Left ventricle myocardium inferior (tissue), 1 donor: ENCODE measurements at places on chromosomes 7 and 10. TPM values are rescaled to one million over a fixed set of nuclear protein-coding genes. Genes with fewer than 3 reads are reported as not detected.
A peak's percentile ranks its signal among the peaks of the same experiment; 100 is the strongest.

- H3K4me1 ChIP-seq = peaks cover 57% of the 10 kb centered on the region
- H3K4me3 ChIP-seq = peak within 1 kb of the TSS; percentile 87
- H3K27ac ChIP-seq = peak within 1 kb of the TSS; percentile 87
- no peaks in the 10 kb centered on the region for H3K27me3 ChIP-seq
- H3K36me3 ChIP-seq = no peaks in the 10 kb centered on the region
- peak; percentile 46 for DNase-seq
Observed at GRCh38 chr10:103855424-103855823, at the start of gene SH3PXD2A. SH3PXD2A (minus strand) TSS chr10:103855576; CDS start chr10:103855266, 310 bp downstream.

DNA sequence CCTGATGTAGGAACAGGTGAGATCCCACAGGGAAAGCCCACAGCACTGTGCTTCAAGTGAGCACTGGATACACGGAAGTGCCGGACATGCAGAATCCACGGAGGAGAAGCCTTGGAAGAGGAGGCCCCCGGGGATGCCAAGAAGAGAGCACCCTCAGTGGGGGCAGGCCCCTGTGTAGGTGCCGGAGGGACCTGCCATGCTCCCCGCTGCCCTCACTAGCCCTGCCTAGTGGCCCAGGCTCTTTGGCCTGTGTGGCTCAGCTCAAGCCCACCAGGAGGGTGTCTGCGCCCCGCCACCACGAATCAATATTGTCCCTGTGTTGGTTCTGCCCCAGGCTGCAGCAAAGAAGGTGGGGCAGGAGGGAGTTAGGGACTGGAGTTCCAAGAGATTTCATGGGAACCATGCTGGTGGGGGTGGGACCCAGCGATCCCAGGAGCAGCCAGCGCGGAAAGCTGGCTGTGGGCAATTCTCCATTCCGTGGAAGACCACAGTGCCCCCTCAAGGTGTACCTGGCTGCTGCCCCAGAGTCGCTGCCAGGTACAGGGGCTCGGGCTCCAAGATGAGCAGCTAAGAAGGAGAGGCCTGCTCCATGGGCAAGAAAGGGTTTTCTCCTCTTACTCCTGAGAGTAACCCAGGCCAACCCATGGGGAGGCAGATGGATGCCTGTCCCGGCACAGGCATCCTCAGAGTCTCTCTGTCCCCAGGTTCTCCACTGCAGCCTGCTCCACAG, 34.9 kb upstream of the LEP start:
- peaks cover 98% of the 10 kb centered on the region for H3K27me3 ChIP-seq
- no peaks in the 10 kb centered on the region for H3K36me3 ChIP-seq
- H3K27ac ChIP-seq = no peak overlapping the region

GRCh38 chr10:978826-979421, 9.3 kb upstream of the GTPBP4 start:
- H3K4me3 ChIP-seq = no peak overlapping the region
- no peak overlapping the region for H3K27ac ChIP-seq
- no peaks in the 10 kb centered on the region for H3K4me1 ChIP-seq
- peaks cover 18% of the 10 kb centered on the region for H3K36me3 ChIP-seq

GRCh38 chr7:151875942-151876898, 695 bp downstream of the PRKAG2 start:
- peak overlapping the region; percentile 94 for H3K4me3 ChIP-seq
- H3K27me3 ChIP-seq = peaks cover 26% of the 10 kb centered on the region
- DNase-seq = peak; percentile 86

- H3K36me3 ChIP-seq = no peaks in the 10 kb centered on the region
- H3K27me3 ChIP-seq = no peaks in the 10 kb centered on the region
- no peaks in the 10 kb centered on the region for H3K4me1 ChIP-seq
- DNase-seq = no peak
- H3K27ac ChIP-seq = no peak overlapping the region
Observed at GRCh38 chr7:116172353-116172752, 38.0 kb upstream of the TES start.

LIPN gene
- total RNA-seq = not detected

NEUROD6 gene
- not detected for total RNA-seq

- no peak for DNase-seq
- H3K27me3 ChIP-seq = no peaks in the 10 kb centered on the region
- peaks cover 97% of the 10 kb centered on the region for H3K36me3 ChIP-seq
- no peak overlapping the region for H3K4me3 ChIP-seq
Observed at GRCh38 chr10:13649844-13650520, 63.2 kb downstream of the PRPF18 start.

MRPS17 gene
- 19.4 TPM for total RNA-seq

- peak overlapping the region; percentile 72 for H3K27ac ChIP-seq
- peaks cover 47% of the 10 kb centered on the region for H3K4me1 ChIP-seq
- no peaks in the 10 kb centered on the region for H3K27me3 ChIP-seq
- no peaks in the 10 kb centered on the region for H3K36me3 ChIP-seq
- peak overlapping the region; percentile 29 for H3K4me3 ChIP-seq
Observed at GRCh38 chr10:63491588-63492316, 26.0 kb upstream of the JMJD1C start.

DNA sequence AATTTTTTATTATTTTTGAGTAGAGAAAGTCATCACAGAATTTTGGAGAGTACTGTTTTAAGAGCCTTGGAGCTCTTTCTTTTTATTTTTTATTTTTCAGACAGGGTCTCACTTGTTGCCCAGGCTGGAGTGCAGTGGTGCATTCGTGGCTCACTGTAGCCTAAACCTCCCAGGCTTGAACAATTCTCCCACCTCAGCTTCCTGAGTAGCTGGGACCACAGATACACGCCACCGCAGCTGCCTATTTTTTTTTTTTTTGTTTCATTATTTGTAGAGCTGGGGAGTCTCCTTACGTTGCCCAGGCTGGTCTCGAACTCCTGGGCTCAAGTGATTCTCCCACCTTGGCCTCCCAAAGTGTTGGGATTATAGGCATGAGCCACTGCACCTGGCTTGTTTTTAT, 10.6 kb downstream of the CPA4 start:
- no peak overlapping the region for H3K27ac ChIP-seq
- H3K4me1 ChIP-seq = no peaks in the 10 kb centered on the region
- no peak overlapping the region for H3K4me3 ChIP-seq
- H3K27me3 ChIP-seq = peaks cover 24% of the 10 kb centered on the region
- H3K36me3 ChIP-seq = no peaks in the 10 kb centered on the region

CLDN3 gene
- not detected for total RNA-seq

- peaks cover 3% of the 10 kb centered on the region for H3K36me3 ChIP-seq
- H3K4me1 ChIP-seq = no peaks in the 10 kb centered on the region
- no peak overlapping the region for H3K4me3 ChIP-seq
- no peaks in the 10 kb centered on the region for H3K27me3 ChIP-seq
Observed at GRCh38 chr10:129716211-129716681, 247.8 kb downstream of the EBF3 start.

DNA sequence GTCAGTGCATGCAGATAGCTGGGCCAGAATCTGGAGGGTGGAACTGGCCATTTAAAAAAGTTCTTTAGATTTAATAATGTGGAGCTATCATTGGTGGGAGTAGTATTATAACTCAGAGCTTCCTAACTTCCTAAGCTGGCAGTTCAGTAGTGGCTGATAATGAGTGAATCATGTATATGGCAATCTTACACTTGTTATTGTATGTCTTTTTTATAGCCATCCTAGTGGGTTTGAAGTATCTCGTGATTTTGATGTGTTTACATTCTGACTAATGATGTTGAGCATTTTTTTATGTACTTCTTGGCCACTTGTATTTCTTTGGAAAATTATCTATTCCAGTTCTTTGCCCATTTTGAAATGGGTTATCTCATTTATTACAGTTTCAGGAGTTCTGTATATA, 15.4 kb downstream of the TFAM start:
- no peak overlapping the region for H3K4me3 ChIP-seq
- no peak for DNase-seq
- peaks cover 31% of the 10 kb centered on the region for H3K36me3 ChIP-seq
- no peaks in the 10 kb centered on the region for H3K27me3 ChIP-seq

DNA sequence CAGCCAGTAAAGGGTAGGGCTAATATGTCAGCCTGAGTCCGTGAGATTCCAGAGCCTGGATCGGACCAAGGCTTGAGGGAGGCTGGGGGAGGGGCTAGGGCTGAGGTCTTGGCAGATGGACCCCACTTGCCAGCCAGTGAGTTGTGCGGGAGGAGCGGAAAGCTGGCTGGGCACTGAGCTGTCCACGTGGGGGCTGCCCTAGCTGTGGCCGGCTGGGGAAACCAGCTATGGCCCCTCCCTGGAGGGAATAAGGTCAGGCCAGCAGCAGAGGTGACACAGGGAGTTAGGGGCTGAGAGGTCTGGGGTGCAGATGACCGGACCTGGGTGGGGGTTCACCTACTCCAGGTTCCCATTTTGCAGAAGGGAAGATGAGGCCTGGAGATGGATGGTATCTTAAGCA, 77.3 kb downstream of the UNCX start:
- H3K36me3 ChIP-seq = no peaks in the 10 kb centered on the region
- no peak overlapping the region for H3K4me3 ChIP-seq
- no peaks in the 10 kb centered on the region for H3K4me1 ChIP-seq
- DNase-seq = no peak
- peaks cover 63% of the 10 kb centered on the region for H3K27me3 ChIP-seq

- no peak overlapping the region for H3K27ac ChIP-seq
- H3K4me1 ChIP-seq = peaks cover 10% of the 10 kb centered on the region
- H3K36me3 ChIP-seq = no peaks in the 10 kb centered on the region
- no peak overlapping the region for H3K4me3 ChIP-seq
- H3K27me3 ChIP-seq = peaks cover 18% of the 10 kb centered on the region
- no peak for DNase-seq
Observed at GRCh38 chr10:43068136-43068395, 8.8 kb upstream of the RET start.

DCLRE1C gene
- 3.0 TPM for total RNA-seq

- H3K27me3 ChIP-seq = peaks cover 13% of the 10 kb centered on the region
- H3K4me1 ChIP-seq = peaks cover 17% of the 10 kb centered on the region
- peak overlapping the region; percentile 70 for H3K4me3 ChIP-seq
- H3K36me3 ChIP-seq = no peaks in the 10 kb centered on the region
Observed at GRCh38 chr7:35185908-35186731, 67.8 kb downstream of the TBX20 start.

HSPA14 gene
- 8.2 TPM for total RNA-seq

- no peak overlapping the region for H3K27ac ChIP-seq
- DNase-seq = no peak
- peaks cover 22% of the 10 kb centered on the region for H3K27me3 ChIP-seq
- H3K36me3 ChIP-seq = no peaks in the 10 kb centered on the region
Observed at GRCh38 chr10:118214776-118215175, 127.3 kb downstream of the FAM204A start.

- H3K4me3 ChIP-seq = peak overlapping the region; percentile 59
- DNase-seq = no peak
- peak overlapping the region; percentile 83 for H3K27ac ChIP-seq
- peaks cover 13% of the 10 kb centered on the region for H3K36me3 ChIP-seq
Observed at GRCh38 chr10:121999301-121999700, 10.3 kb downstream of the TACC2 start.

DNA sequence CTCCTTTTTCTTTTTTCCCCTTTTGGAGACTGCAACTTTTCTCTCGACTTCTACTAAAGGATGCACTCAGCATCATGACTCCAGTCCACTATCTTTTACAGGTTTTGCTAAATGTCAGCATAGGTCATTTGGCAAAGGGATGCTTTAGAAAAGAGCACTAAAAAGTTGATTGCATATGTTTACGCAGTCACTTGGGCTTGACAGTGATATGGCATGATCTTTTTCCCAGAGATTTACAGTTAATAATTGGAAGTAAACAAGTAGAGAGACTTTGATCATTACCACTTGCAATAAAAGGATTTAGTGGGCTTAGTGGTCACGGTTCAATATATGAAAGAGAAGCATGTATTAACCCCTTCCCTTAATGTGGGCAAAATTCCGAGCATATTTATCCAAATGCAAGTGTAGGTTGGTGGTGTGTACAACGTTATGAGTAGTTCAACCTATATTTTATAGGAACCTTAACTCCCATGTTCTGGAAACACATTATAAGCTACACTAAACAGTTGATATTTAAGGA, 1.8 kb downstream of the BMI1 start:
- peaks cover 26% of the 10 kb centered on the region for H3K27me3 ChIP-seq
- no peak overlapping the region for H3K27ac ChIP-seq
- H3K4me3 ChIP-seq = peak overlapping the region; percentile 77
- DNase-seq = no peak
- peaks cover 15% of the 10 kb centered on the region for H3K36me3 ChIP-seq

DNA sequence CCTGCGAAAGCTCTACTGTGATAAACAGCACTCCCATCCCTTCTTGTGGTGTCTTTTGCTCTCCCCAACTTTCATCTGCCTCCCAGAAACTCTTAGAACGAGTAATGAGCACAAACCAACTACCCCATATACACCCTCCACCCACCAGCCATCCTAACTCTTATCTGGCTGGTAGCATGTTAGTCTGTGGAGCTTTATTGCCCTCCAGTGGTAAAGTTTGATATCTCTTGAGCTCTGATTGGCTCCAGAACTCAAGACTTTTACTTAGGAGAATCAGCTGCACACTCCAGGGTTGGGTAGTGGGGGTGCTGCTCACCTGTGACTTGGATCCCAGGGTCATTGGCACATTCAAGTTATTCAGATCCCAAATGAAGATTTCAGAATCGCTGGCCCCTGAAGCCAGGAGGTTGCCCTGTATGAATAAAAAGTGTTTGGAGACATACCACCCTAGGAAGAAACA, 10.9 kb downstream of the SEC31B start:
- no peak overlapping the region for H3K27ac ChIP-seq
- DNase-seq = no peak
- H3K4me1 ChIP-seq = no peaks in the 10 kb centered on the region
- peaks cover 88% of the 10 kb centered on the region for H3K36me3 ChIP-seq
- H3K27me3 ChIP-seq = no peaks in the 10 kb centered on the region

- DNase-seq = no peak
- H3K27ac ChIP-seq = no peak overlapping the region
- H3K27me3 ChIP-seq = no peaks in the 10 kb centered on the region
- no peaks in the 10 kb centered on the region for H3K4me1 ChIP-seq
Observed at GRCh38 chr7:79257959-79258358, 195.5 kb downstream of the MAGI2 start.

DNA sequence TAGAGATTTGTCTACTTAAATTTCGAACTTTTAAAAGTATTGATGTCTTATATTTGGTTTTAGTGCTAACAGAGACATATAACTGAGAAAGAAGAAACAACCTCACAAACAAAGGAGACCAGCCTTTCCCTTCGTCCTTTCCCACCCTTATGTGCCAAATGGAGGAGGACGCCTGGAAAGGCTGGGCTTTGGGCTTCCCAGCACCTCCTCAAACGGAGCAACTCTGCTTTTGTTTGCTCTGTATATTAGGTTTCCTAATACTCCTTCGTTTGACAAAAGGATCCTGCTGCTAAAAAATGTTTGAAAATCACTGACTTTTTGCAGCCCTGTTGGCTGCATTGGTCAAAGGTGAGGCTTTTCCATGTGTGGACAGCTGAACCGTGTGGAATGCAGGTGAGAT, 471.8 kb downstream of the SORCS3 start:
- no peaks in the 10 kb centered on the region for H3K27me3 ChIP-seq
- H3K4me3 ChIP-seq = no peak overlapping the region
- no peak for DNase-seq
- no peaks in the 10 kb centered on the region for H3K36me3 ChIP-seq
- H3K27ac ChIP-seq = no peak overlapping the region

- H3K4me1 ChIP-seq = peaks cover 4% of the 10 kb centered on the region
- H3K36me3 ChIP-seq = no peaks in the 10 kb centered on the region
- H3K27ac ChIP-seq = no peak overlapping the region
- H3K4me3 ChIP-seq = no peak overlapping the region
- DNase-seq = no peak
Observed at GRCh38 chr10:62559481-62560200, 185.5 kb downstream of the ZNF365 start.

NODAL gene
- total RNA-seq = 0.16 TPM

CPN1 gene
- total RNA-seq = not detected

PLPP4 gene
- not detected for total RNA-seq
